CD4-positive, alpha-beta T cell treated with Interleukin-2 at 100 ng/mL for 4 hours (primary cell): ENCODE measurements at places on chromosomes 13 and 19.

DNA sequence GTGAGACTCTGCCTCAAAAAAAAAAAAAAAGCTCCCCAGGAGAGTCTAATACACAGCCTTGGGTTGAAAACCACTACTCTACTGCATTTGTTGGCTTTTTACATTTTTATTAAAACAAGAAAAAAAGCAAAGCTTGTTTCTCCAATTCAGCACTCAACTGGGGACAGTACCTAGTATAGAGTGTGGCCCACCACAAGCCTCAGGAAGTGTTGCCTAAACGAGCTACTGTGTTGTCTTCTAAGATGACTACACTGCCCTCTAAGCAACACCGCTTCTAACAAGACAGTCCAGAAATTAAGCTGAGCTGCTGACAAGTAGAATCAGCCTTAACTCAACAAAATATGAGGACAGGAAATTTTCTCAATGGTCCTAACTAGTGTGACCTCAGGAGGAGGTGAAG is 522.2 kb downstream of the FGF9 start:
- DNase-seq: no peak

DNA sequence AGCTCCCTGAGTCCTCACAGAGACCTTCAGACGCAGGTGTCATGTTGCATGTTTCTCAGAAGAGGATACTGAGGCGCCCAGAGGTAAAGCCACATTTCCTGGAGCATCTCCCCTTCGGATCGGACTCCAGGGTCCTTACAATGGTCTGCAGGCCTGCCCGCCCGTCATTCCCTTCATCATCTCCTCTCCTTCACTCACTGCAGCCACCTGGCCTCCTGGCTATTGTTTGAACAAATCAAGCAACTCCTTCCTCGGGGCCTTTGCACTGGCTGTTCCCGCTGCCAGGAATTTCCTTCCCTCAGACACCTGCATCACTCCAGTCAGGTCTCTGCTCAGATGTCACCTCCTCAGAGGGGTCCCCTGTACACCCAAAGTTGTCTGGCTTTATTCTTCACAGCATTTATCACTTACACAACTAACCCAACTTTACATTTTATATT is 20.3 kb downstream of the CEACAM16 start:
- DNase-seq: no peak

DNA sequence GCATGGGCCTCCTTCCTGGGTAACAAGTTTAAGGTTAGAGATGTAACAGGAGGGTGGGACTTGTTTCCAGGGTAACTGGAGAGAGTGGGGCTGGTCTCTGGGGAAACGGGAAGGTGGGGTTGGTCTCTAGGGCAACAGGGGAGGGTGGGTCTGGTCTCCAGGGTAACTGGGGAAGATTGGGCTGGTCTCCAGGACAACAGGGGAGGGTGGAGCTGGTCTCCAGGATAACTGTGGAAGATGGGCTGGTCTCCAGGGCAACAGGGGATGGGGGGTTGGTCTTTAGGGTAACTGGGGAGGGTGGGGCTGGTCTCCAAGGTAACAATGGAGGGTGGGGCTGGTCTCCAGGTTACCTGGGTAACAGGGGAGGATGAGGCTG is 36.5 kb downstream of the SPTBN4 start:
- DNase-seq: no peak

DNA sequence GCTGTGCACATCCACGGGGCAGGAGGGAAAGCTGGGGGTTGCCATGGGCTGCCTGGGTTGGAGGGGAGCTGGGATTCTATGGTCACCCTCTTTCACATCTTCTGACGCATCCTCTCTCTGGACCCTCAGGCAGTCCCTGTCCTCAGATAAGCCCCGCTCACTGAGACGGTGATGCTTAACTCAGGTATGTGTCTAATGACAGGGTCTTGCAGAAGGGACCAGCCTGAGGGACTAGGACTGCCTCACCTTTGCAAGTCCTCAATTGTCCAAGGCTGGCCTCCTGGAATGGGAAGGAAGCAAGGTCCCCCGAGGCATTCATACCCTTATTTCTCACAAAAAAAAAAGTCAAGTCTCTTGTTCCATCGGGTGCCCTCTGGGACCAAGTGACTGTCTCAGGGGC is 37.7 kb upstream of the CCNE1 start:
- no peak for DNase-seq

DNA sequence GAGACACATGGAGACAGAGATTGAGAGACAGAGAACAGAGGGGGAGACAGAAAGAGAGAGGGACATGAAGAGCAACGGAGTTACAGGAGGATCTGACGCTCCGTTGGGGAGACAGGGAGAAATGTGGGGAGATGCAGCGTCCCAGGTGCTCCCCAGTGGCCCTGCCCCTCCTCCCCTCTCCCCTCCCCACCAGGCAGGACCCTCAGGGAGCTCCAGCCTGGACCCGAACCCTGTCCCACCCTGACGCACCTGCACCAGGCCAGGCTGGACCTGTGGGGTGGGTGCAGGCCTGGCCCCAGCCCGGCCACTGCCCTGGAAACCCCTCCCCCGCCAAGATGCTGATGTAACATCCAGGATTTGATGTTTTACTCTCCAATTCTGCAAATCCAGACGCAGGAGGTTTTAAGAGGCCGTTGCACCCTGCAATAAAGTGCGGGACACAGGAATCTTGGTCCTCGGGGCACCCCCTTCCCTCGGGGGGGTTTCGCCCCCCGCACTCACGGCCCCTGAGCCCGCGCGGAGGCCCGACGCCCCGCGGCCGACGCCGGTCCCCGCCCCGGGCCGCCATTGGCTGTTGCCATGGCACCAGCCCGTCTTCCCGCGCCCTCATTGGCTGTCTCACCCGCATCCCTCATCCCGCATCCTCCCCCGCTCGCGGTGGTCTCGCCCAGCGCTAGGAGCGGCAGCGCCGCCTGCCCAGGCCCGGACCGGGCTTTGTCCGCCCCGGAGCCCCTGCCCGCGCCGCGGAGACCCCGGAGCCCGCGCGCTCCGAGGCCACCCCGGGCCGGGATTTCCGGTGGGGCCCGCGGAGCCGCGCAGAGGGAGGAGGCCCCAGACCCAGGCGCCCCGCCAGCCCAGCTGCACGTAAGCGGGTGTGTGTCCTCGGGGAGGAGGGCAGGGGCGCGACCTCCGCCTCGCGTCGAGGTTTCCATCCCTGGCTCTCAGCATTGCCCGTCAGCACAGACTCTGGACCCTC is at the start of gene APC2:
APC2 (plus strand) TSS at position 655 of the 976 bp plus-strand sequence. CDS start 2,881 bp downstream, outside the sequence.
- no peak for DNase-seq

DNA sequence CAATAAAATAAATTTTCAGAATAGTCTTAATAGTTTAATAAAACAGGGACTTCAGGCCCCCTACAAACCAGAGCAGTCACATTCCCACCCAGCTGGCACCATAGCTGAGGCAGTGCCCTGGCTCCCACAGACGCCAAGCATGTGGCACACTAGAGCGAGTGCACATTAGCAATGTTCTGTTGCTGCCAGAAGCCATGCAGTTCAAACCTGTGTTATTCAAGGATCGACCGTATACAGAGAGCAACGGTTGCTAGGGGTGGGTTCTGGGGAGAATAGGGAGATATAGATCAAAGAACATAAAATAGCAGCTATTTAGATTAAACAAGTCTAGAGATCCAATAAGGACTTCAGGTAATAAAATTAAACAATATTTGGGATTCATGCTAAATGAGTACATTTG is 419.3 kb upstream of the KLHL1 start:
- no peak for DNase-seq

- no peak for DNase-seq
Measured at GRCh38 chr19:57825511-57825910, 4.6 kb upstream of the ZNF587B start.

DNA sequence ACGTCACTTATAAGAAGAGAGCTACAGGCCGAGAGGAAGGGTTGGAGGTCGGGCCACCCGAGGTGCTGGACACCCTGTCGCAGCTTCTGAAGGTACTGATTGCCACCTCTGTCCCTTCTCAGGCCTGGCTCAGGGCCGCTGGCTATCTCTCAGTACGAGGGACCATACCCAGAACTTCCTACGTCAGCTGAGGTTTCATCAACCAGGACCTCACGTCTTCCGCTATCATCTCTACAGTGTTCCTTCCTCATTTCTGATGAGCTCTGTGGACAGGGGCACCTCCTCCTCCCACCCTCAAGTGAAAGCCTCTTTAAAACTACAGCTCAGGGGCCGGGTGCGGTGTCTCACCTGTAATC is 58.2 kb upstream of the USE1 start:
- no peak for DNase-seq

DNA sequence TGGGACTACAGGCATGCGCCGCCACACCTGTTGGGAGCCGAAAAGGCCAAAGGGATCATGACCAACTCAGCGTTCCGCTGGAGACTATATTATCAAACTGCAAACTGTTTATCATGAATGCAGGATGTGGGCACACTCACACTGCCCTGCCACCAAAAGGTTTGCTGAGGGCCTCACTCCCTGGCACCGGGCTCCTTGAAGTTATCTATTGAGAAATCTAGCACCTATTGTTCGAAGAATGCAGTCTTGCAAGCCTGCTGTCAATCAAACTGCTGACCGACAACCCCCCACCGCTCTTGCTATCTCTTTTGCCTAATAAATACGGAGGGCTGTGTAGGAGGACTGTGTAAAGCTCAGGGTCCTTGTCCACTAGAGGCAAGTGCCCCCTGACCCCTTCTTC is 5.2 kb upstream of the ZNF836 start:
- no peak for DNase-seq

DNA sequence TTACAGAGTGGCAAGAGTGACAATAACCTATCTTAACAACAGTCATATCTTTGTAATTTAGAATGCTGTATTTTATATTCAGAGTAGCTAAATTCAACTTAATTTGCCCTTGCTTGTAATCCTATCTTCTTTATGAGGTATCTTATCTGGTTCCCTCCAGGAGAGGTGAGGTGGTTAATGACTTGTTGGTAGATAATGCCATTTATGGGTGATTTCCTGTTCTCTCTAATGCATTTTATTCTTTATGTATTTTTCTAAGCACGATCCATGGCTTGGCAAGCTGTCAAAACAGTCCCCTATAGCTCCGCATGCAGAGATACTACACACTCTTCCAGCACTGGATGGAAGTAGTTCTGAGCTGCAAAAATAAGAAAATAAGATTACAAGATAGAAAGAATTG is 267.9 kb downstream of the LMO7 start:
- no peak for DNase-seq

DNA sequence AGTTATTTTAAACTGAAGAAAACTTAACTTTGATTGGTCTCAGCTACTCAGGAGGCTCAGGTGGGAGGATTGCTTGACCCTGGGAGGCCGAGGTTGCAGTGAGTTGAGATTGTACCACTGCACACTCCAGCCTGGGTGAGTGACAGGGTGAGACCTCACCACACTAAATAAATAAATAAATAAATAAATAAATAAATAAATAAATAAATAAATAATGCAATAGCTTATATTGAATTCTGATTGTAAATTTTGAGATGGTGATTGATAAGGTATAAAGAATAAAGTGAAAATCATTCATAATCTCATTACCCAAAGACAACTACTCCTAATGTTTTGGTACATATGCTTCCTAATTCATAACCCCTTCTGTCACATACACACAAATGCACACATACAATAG is 58.1 kb downstream of the TUBA3C start:
- no peak for DNase-seq

DNA sequence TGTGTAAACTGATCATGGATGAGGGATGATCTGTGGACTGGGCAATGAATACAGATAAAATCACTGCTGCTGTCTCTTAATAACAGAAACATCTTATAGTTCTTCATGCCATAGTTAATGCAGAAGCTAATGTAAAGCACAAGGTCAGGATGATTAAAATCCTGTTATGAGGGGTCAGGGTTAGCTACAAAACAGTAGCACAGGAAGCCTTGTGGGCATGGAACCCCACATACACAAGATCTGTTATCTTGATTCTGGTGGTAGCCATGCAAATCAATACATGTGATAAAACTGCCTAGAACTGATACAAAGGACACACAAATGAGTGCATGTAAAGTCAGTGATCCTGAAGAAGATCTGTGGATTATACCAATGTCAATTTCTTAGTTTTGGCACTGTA is 96.4 kb downstream of the KLF12 start:
- DNase-seq: peak; percentile 19

DNA sequence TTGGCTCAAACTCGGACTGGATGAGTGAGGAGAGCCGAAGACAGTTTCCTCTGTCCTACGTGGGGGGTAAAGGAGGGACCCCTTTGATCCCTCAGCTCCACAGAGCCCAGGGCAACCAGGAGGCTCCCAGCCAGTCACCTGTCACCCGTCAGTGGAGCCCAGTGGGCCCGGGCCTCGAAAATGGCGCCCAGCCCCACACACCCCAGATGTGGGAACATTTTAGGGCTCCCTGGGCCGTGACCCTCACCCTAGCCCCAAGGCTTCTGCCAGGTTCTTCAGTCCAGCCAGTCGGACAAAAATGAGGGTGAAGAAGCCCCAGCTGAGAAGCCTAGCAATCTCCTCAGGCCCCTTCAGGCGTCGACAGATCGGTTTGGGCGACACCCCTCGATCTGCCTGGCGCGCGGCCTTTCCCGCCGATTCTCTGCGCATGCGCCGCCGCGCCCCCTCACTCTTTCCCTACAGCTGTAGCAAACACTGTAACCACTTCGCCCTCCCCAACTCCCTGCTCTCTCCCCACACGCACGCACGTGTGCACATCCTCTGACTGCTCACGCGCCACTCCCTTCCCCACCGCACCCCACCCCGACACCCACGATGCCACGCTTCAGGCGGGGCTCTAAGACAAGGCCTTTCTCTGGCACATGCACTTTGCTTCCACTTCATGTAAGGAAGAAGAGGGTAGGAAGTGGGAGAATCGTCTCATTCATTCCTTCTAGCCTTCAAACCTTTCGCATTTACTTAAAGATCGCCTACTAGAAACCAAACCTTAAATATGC is at the start of gene SLC6A16:
SLC6A16 (minus strand) TSS at position 391 of the 776 bp plus-strand sequence. CDS start 13,844 bp downstream, outside the sequence.
- DNase-seq: no peak

DNA sequence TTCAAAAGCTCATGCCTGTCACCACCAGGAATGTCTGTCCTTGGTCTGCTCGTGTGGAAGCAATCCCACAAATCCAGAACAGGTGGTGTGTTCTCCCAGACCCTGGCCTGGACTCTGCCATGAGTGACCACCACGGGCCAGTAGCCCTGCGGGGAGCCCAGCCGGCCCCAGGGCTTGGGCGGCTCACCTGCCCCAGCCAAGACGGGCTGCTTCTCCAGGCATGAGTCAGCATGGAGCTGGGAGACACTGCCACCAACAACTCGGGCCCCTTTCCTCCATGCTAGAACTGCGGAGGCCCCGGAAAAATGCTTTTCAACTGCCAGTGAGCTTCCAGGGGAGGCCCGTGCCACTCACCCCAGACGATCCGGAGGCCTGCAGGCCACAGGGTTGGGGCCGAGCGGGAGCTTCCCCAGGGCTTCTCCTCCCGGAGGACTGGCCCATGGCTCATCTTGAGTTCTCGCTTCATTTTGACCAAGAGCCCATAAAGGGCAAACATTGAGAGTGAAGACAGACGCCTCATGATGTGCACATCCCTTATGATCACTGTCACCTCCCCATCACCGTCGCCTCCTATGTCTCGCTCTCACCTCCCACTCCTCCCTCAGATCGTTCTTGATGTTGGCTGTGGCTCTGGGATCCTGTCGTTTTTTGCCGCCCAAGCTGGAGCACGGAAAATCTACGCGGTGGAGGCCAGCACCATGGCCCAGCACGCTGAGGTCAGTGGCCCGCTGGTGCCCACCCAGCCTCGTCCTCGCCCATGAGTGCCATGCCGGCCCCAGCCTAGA is 16.7 kb downstream of the YIPF2 start:
- no peak for DNase-seq

- DNase-seq: no peak
Measured at GRCh38 chr19:33375156-33375836, 1.8 kb downstream of the CEBPG start.

GRCh38 chr19:33063356-33063752 is 1.3 kb downstream of the RHPN2 start:
- DNase-seq: no peak

- no peak for DNase-seq
Measured at GRCh38 chr19:755063-755462, 4.2 kb downstream of the MISP start.
